ENCODE measurements at places on chromosomes 5 and 9.

DNA sequence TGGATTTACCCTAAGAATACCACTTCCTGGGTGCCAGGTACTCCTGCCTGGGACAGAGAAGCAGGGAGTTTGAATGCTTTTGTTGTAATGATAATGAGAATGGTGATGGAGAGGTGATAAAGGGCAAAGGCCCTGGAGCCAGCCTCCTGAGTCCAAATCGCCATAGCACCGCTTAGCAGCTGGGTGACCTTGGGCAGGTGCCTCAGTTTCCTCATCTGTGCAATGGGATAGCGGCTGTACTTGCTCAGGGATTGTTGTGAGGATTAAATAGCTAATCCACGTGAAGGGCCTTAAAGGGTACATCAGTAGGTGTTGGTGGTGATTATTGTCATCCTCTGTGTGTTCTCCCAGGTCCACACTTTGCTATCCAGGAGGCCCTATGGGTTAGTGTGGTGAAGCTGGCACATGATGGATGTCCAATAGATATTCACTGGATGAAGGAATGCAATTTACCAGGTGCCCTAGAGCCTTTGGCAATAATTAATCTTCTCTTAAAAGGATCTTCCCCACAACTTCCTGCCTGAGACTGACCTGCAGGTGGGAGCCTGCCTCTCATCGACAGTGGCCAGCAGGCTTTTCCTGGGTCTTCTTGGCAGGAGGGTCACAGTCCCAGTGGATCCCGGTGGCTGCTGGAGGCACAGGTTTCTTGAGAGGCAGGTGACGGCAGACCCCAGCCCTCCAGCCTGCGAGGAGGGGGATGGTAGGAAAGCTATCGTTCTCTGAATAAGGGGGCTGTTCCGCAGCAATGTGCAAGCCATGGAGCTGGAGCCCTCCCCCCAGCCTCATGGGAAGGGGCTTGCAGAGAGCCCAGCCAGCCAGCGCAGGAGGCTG lies 160.2 kb downstream of the MACROH2A1 start:
- peak; percentile 37 for DNase-seq

DNA sequence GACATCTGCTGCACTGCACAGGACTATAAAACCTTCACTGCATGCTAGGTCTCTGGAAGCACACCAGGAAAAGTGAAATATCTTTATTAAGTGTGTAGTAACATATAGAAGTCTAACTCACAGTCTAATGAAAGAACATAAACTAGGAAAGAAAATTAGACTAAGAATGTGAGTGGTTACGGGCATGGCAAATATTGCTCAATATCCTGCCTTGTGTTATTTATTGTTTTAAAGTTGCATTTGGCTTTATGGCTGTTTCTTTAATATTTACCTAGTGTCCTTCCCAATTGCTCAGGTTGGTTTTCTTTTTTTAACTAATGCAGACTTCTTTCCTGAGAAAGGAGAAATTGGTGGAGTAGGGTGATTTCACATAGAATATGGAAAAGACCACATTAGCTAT lies 342.4 kb downstream of the KIAA0825 start:
- no peak for DNase-seq

- no peak for DNase-seq
Measured at GRCh38 chr5:27523629-27524028, 485.2 kb upstream of the CDH9 start.

DNA sequence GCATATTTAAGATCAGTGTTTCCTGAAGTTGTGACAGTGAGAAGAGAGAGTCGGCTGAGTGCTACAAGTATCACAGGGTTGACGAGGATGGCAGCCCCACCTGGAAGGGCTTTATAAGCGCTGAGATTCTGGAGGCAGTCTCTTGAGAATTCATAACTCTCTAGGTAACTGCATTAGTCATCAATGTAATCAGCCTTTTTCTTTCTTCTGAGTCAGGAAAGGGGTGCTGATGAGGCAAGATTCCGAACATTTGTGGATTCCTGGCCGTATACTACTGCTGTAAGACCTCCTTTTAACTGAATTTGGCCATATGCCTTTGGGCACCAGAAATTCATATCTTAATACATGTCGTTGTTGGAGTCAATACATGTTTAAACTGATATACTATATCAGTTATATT lies 6.6 kb upstream of the RNF20 start:
- no peak for DNase-seq

DNA sequence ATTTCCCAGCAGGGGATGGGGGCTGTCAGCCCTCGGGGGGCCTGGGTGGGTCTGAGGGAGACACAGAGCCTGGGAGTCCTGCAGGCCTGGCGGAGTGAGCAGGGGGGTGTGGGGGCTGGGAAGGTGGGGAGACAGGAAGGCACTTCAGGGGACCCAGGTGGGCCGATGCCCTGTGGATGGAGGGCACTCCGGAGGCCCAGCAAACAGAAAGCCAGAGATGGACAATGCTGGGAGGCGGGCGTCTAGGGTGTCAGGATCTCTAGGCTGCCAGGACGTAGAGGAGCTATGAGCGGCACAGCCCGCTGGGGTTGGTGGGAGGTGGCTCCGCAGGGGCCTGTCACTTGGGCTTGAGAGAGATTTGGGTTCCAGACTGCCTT lies 87.6 kb upstream of the COL5A1 start:
- no peak for DNase-seq

GRCh38 chr5:132261881-132262845 lies 4.7 kb downstream of the PDLIM4 start:
- no peak for DNase-seq

- DNase-seq: no peak
Measured at GRCh38 chr5:75886706-75887105, 169.5 kb upstream of the POC5 start.

DNA sequence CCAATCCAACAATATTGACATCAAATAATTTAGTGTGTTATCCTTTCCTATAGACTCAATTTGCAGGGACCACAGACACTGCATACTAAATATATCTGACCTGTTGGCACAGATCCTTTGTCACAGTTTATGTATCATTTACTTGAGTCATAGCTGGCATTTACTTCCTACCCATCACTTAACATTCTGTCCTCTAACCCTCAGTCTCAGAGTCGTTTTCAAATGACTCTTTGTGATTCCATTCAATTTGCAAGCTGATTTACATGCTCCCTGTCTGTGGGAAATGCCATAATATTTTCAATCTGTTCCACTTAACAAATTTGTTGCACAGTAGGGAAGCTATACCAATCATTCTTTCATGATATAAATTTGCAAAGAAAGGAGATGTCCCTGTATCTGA lies 265.7 kb upstream of the EDIL3 start:
- no peak for DNase-seq

DNA sequence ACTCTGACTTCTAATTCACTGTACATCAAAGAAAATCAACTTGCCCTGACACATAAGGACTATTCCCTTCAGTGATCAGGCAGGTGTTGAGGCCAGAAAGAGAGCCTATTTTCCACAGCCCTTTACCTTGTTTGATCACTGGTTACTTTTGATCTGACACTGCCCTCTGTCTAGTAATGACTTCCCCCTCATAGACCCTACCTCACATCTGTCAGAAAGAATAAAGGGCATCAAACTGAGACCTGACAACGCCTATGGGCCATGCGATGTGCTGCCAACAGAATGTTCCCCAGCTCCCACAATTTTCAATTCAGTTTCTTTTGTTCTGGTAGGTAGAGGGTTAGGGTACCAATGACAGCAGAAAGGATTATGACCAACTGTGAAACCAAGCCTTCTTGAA lies 47.7 kb downstream of the FBXL17 start:
- no peak for DNase-seq

- DNase-seq: peak; percentile 71
Measured at GRCh38 chr5:132506094-132506692, 15.6 kb upstream of the IRF1 start.

DNA sequence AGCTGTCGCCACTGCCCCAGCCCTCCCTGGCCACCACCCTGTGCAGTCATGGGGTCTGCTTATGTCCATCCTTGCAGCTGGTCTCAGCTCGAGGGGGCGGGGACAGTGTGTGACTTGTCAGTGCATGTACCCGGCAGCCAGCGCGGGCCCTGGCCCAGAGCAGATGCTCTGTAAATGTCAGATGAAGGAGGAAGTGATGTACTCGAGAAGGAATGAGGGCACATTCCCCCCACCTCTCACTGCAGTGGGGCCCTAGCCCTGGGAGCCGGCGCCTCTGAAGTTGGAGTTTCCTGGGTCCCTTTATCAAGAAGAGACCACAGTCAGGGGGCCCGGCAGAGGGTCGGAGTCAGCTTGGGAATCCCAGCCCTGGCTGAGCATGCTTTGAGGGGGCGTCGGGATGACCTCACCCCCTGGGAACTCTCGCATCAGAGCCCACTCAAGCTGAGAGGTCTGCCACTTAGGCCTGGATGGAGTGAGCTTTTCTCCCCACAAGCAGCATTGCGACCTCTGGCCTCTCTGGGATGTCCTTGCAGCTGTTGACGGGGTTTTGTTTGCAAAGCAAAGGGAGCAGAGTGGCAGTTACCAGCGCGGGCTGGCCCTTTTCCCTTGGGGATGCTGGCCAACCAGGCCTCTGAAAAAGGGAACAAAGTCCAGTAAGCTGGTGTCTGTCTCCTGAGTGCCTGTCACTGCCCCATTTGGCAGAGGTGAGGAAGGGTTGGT lies 19.0 kb downstream of the NEURL1B start:
- peak; percentile 93 for DNase-seq

- no peak for DNase-seq
Measured at GRCh38 chr5:63097286-63097685, 518.7 kb downstream of the LRRC70 start.
